ENCODE measurements at places on chromosomes 5 and 9.
A peak's percentile ranks its signal among the peaks of the same experiment; 100 is the strongest.

GRCh38 chr9:77708064-77708815 is 60.1 kb upstream of the GNA14 start:
- no peak for DNase-seq

GRCh38 chr9:10260501-10260900 is 352.3 kb downstream of the PTPRD start:
- DNase-seq = no peak

GRCh38 chr9:16207161-16207560 is 654.3 kb downstream of the CCDC171 start:
- DNase-seq = no peak

GRCh38 chr9:125412166-125412565 is 150.5 kb downstream of the GAPVD1 start:
- no peak for DNase-seq

- DNase-seq = no peak
Measured at GRCh38 chr9:117543089-117543488, 128.2 kb upstream of the ASTN2 start.

DNA sequence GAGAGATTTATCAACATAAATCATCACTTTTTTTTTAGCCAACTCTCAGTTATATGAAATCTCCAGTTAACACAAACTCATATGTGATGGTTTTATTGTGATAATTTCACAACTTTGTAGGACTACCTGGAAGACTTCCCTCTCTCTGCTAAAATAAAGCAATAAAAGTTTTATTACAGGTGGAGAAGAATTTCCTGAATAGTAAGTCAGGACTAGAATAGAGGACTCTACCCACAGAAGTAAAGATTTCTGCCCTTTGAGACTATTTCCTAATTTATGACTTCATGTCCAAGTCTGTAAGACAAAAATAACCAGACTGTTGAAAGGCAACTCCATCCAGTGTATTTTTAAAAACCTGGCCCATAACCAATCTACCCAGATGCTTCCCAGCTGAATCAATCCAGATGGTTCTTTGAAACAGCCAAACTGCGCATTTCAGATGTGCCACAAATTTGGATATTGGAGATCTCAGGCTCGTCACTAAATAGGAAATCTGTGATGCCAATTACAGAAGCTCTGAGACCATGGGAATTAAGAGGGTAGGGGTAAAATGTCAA is 234.0 kb upstream of the NMUR2 start:
- DNase-seq = no peak

DNA sequence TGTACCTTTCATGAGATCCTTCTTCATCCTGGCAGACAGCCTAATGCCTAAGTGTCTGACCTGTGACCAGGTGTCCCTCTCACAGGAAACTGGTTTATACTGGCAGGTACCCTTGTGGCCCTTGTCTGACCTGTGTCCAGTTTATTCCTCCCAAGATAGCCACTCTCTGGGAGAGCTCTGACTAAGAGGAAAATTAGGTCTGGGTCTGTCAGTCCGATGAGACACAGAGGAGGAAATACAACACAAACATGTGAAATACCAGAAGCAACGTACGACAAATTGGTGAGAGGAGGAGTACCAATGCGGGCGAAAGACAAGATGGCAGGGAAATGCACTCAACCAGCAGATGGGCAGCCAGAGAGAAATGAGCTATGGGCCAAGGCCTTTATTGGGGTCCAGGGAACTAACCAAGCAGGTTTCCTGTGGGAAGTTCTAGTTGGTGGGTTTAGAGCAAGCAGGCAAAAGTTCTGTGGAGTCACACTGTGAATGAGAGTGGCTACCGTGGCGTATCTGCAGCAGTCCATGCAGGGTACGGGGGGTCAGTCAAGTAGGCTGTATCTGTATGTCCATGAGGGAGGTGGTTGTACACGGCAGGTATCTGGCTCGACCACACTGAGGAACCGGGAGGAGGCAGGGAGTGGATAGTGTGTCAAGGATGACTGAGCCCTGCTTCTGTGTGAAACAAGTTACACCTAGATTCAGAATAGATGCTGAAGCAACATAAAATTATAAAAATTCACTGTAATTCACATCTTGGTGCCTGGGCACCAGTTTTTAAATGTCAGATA is 109.0 kb downstream of the MLLT3 start:
- no peak for DNase-seq

GRCh38 chr5:36875790-36876298 is 725 bp upstream of the NIPBL start:
- peak; percentile 48 for DNase-seq

- no peak for DNase-seq
Measured at GRCh38 chr5:2753452-2754420, 2.3 kb upstream of the IRX2 start.

DNA sequence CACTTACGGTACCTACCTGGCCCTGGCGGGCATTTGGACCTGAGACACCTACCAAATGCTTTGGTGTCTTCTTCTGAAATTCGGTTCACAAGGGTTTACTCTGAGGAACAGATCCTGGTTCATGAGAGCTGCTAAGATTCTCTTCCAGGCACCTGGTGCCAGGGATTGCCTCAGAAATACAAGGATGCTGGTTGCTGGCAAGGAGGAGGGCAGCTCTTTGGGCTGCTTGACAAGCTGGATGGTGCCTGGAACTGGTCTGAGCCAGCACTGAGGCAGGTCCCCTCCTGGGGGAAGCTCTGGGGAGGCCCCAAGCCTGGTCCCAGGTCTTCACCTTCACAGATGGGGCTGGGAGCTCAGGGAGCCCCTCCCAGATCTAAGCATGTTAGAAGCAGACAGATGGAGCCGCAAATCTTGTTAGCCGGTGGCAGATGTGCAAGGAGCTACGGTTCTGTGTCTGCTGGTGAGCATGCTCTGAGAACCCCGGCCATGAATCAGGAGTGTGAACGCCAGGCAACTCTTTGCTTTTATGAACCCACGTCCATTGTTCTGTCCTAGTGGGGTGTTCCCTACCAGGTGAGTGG is 16.3 kb downstream of the FABP6 start:
- no peak for DNase-seq

GRCh38 chr9:85743275-85744128 is 1.7 kb upstream of the AGTPBP1 start:
- DNase-seq = no peak

DNA sequence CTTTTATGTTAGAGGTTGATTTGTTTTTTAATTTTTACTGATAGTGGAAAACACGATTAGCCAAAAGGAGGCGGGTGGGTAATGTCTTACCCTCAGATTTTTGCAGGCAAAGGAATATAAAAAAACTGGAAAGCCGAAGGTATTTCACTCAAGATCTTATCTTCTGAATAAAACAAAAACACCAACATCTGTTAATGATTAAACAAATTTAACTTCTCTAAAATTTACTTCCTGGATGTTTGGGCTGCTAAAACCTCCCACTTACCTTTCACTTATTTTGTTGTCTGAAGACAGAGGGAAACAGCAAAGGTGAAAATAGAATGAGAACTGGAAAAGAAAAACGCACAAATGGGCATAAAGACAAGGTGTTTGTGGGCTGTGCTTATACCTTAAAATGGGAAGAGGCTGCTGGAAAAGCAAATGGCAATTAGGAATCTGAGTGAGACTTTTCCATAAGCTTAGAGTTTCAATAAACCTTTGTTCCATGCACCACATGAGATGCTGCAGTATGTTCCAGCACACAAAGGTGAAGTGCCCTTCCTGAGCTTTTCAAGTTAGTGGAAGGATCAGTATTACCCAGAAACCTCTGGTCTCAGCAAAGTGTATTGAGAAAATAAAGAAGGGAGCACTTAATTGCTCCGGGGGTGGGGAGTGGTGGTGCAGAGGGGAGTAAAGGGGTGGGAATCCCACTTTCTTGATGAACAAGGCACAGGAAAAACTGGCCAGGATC is 298.3 kb downstream of the BNC2 start:
- no peak for DNase-seq

DNA sequence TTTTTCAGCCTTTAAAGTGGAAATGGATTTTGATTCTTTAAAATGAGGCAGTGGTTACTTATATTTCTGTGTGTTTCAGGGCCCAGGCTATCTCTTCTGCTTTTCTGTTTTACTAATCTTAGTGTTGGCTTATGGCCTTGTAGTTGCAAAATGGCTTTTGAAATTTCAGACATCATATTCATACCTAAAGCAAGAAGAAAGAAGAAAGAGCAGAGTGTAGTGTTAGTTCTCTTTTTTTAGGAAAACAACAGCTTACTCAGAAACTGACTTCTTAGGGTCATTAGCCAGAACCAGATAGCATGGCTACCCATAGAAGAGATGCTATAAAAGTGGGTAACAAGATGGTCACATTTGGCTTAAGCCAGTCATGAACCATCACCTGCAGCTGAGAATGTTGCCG is 20.9 kb downstream of the ZBED3 start:
- no peak for DNase-seq

- no peak for DNase-seq
Measured at GRCh38 chr5:168513861-168514428, 15.2 kb upstream of the FBLL1 start.

- no peak for DNase-seq
Measured at GRCh38 chr5:98556712-98557111, 216.8 kb upstream of the RGMB start.

GRCh38 chr5:89086390-89087086 is 203.6 kb upstream of the MEF2C start:
- no peak for DNase-seq
